AG09309 (cell line): ENCODE measurements at places on chromosomes 6 and 20.

GRCh38 chr6:15401120-15401519 lies 155.3 kb downstream of the JARID2 start:
- no peak for DNase-seq

GRCh38 chr6:107794771-107795170 lies 29.3 kb downstream of the SCML4 start:
- DNase-seq, result no peak

DNA sequence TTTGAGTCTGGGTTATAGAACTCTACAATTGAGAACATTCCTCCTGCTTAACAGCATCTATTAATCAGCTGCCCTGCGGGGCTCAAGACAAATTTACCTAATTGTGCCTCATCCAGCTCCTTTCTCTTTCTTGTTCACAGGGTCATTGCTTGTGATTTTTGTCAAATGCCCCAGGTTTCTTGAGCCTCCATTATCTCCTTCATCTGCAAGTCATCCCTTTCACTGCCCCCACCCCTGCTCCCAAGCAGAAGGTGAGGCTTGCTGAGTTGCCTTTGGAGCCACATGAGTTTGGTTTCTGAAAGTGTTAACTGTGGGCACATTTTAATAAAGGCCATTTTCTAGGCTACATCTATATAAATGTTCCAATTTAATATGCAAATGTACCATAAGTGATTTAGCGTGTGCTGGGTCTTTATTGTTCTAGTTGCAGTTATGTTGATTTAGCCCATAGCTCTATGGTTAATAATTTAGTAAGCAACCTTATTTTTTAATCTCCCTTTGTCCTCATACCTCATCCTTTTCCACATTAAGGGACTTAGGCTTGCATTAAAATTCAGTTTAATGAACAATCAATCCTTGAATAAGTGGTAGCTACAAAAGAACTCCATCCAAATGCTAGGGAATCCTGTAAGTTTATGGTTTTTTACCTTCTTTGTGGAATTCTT lies 56.1 kb downstream of the VSTM2L start:
- no peak for DNase-seq

DNA sequence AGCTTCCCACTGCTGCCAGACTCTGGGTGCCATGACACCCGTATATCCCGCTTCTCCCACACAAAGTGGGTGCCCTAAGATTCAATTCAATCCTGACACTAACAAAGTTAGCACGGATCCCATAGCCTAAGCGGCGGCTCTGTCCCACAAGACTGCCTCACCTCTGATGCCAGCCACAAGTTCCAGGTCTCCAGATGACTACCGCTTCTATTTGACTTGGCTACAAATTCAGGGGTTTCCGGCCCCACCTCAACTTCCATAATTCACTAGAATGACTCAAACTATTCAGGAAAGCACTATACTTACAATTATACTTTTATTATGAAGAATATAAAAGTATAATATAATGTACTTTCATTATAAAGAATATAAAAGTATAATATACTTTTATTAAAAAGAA lies 24.8 kb upstream of the SLC22A23 start:
- DNase-seq, result no peak

- DNase-seq, result no peak
Measured at GRCh38 chr6:51163843-51164529, 345.3 kb downstream of the TFAP2B start.

GRCh38 chr20:36085686-36086267 lies 68.8 kb upstream of the EPB41L1 start:
- DNase-seq, result no peak
